ENCODE measurements at places on chromosomes 4 and X.

GRCh38 chrX:5876984-5877596 lies 351.6 kb downstream of the NLGN4X start:
- DNase-seq = no peak

DNA sequence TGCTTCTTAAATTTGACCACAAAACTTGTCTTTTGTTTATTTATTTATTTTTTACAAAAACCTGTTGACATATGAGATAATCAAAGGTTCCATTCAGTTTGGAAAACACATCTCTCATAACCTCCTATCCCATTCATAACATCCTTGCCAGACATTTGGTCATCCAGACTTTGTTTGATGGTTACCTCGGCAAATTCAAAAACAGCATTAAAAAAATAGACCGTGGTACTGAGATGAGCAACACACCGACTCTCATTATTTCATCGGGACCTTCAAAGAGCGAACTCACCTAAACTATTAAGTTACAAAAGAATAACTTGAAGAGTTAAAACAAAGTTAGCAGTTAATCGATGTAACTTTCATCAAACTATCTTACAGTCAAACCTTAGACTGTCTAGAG lies 85.8 kb upstream of the RPS6KA3 start:
- DNase-seq = no peak

- DNase-seq = peak; percentile 75
These were observed at the start of gene MTM1 for GRCh38 chrX:150568320-150569154. TSS of gene MTM1 (plus strand) at chrX:150568621. CDS start at chrX:150592615, 23,994 bp downstream.

DNA sequence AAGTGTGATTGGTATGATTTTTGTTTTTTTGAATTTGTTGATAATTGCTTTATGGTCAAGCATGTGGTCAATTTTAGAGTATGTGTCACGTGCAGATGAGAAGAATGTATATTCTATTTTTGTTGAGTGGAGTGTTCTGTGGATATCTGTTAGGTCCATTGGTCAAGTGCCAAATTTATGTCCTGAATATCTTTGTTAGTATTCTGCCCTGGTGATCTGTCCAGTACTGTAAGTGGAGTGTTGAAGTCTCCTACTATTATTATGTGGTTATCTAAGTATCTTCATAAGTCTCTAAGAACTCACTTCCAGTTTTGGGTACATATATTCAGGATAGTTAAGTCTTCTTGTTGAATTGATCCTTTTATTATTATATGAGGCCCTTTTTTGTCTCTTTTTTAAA lies 372.9 kb upstream of the MAOA start:
- no peak for DNase-seq

DNA sequence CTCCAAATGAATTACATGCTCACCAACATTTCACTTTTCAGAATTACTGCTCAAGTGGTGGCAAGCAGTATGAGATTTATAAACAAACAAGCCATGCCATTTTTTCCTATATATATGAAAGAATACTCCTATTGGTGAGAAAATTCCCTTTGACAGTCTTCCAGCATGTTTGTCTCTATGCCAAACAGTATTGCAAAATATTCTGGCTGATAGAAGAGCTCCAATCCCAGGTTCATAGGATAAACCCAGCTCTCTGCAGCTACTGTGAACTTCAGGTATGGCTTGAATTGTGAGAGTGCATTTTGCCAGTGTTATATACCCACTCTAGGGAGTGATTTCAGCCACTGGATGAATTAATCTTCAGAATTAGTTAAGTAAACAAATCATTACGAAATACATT lies 108.8 kb downstream of the MAGEC2 start:
- no peak for DNase-seq

DNA sequence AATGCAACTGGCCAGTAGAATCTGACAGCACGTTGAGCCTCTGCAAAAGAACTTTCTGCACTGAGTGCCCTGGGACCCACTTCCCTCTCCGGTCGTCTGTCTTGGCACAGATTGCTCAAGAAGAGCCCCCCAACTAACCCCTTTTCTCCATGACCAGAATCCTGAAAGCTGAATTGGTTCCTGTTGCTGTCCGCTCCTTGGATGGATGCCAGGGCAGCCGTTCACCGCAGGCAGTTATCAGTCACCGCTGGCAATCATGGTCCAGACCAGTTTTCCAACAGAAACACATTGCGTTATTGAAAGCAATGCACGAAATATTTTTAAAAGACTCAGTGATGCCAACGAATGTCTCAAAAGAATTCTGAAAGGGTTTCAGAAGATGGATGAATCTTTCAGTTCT lies 733.7 kb upstream of the FRG1 start:
- DNase-seq = no peak

- no peak for DNase-seq
These were observed 194.8 kb upstream of the RASGEF1B start for GRCh38 chr4:81666491-81666890.

DNA sequence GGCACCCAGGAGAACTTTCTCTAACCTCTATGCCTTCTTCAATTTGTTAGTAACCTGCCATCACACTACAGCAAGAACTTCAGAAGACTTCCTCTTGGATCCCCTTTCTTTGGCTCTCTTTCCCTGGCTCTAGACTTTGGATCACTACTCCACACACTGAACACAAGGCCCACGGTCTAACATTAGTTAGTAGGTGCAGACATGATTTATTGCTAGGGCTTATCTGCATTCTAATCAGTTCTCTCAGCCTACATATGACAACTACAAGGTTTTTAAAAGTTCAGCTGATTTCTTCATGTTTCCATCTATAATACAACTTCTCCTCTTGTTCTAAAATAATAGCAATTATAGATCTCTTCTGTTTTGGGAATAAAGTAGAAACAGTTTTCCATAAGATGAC lies 209.1 kb upstream of the ANXA10 start:
- DNase-seq = no peak

GRCh38 chr4:147794787-147795413 lies 63.0 kb downstream of the ARHGAP10 start:
- DNase-seq = no peak

- no peak for DNase-seq
These were observed 30.8 kb upstream of the LAP3 start for GRCh38 chr4:17546222-17546621.

Measured in stimulated activated CD4-positive, alpha-beta T cell treated with anti-CD3 and anti-CD28 coated beads, Interleukin-1b, Interleukin-23, amount 100 ng/mL, for 1 hour (primary cell).